Activated T-helper 2 cell treated with anti-CD3 and anti-CD28 coated beads, Interferon-gamma antibody, Interleukin-2, Interleukin-4, amounts not matched to agents 10 μg/mL and 5 μg/mL and 100 μg/mL, durations not matched to agents 14 hours and 24 hours and 36 hours (primary cell): ENCODE measurements at places on chromosomes 11 and 22. TPM values are rescaled to one million over a fixed set of nuclear protein-coding genes. Genes with fewer than 3 reads are reported as not detected.
A peak's percentile ranks its signal among the peaks of the same experiment; 100 is the strongest.

SFI1 gene
- total RNA-seq: 409 and 435 TPM in 2 replicates

CRKL gene
- 79.2 and 80.1 TPM in 2 replicates for total RNA-seq

ZFTA gene
- 7.0 and 8.9 TPM in 2 replicates for total RNA-seq

GP1BB gene
- not detected in 2 replicates for total RNA-seq

ELP4 gene
- total RNA-seq: 18.6 and 19.1 TPM in 2 replicates

DNA sequence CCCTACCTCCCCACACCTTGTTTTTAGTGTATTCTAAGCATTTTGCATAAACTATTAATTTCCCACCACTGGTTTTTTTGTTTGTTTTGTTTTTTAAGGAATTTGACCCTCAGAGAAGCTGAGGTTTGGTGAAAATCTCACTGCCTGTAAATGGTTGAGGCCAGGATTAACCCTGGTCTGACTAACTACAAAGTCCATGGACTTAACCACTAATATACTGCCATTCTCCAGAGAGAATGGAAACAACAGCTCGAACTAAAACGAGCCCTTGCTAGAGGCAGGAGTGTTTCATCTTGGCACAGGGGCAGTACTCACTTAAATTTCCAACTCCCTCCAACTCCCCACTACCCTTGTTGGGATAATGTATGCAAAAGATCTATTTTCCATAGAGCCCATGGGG, 3.0 kb downstream of the CTNND1 start:
- no peak overlapping the region for H3K27ac ChIP-seq
- no peak for DNase-seq
- no peaks in the 10 kb centered on the region for H3K27me3 ChIP-seq
- no peaks in the 10 kb centered on the region for H3K36me3 ChIP-seq
- H3K4me3 ChIP-seq: no peak overlapping the region
- peaks cover 11% of the 10 kb centered on the region for H3K4me1 ChIP-seq

DNA sequence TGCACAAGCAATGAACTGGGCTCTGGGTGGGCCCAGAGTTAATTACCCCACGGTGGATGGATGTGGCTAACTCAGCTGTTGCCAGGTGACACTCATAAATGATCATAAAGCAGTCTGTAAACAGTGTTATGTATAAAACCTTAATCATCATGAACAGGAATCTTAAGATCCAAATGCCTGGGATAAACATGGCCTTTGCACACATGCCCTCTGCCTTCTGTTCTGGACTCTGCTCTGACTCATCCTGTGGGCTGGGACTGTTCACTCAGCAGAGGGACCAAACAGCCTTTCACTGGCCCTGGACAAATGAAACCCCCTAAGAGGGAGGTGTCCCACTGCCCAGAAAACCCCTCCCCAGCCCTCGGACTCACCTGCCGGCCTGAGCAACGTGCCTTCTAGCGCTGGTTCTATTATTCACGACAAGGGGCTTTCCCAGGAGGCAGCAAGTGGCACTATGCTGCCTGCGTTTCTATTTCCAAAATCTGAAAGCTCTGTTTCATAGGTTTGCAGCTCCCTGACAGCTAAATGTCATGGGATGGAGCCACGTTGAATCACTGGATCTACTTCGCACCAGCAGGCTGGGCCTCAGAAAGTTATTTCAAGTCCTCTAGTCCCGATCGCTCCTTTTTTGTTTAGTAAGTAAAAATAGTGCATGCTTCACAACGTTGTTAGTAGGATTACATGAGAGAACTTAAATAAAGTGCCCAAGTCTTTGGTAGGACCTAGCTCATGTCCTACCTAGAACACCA, 53.0 kb downstream of the LARGE1 start:
- H3K4me1 ChIP-seq: no peaks in the 10 kb centered on the region
- no peak overlapping the region for H3K27ac ChIP-seq

DNA sequence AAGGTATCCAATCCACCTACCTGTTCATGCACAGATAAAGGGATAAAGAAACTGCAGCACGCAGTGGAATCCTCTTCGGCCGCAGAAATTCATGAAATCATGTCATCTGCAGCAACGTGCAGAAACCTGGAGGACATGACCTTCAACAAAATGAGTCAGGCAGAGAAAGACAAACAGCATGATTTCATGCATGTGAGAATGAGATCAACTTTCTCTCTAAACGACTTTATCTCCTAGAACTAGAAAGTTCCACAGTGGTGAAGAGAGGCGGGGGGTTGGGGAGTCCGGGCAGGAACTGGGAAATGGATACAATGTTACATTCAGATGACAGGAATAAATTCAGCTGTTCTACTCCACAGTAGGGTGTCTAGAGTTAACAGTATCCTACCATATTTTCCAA, 9.9 kb downstream of the RGL4 start:
- H3K4me1 ChIP-seq: peaks cover 63% of the 10 kb centered on the region
- no peaks in the 10 kb centered on the region for H3K27me3 ChIP-seq
- DNase-seq: no peak
- H3K4me3 ChIP-seq: no peak overlapping the region

DNA sequence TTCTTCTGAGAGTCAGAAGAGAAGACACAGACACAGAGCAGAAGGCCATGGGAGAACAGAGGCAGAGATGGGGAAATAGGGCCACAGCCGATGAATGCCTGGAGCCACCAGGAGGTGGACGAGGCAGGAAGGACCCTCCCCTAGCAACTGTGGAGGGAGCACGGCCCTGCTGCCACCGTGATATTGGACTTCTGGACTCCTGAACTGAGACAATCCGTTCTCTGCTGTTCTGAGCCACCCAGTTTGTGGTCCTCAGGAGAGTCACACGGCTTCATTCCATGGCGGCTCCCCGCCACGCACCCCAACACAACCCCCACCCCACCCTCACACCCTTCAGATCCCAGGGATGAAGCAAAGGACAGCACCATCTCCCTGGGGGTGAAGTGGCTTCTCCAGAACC, 338.1 kb downstream of the CTTN start:
- no peak overlapping the region for H3K27ac ChIP-seq
- no peaks in the 10 kb centered on the region for H3K27me3 ChIP-seq
- no peak overlapping the region for H3K4me3 ChIP-seq
- no peaks in the 10 kb centered on the region for H3K36me3 ChIP-seq
- no peak for DNase-seq

GRCh38 chr11:19873730-19874129, 161.1 kb downstream of the NAV2 start:
- no peak overlapping the region for H3K27ac ChIP-seq
- H3K27me3 ChIP-seq: no peaks in the 10 kb centered on the region
- no peak for DNase-seq
- H3K4me3 ChIP-seq: no peak overlapping the region
- no peaks in the 10 kb centered on the region for H3K4me1 ChIP-seq

DNA sequence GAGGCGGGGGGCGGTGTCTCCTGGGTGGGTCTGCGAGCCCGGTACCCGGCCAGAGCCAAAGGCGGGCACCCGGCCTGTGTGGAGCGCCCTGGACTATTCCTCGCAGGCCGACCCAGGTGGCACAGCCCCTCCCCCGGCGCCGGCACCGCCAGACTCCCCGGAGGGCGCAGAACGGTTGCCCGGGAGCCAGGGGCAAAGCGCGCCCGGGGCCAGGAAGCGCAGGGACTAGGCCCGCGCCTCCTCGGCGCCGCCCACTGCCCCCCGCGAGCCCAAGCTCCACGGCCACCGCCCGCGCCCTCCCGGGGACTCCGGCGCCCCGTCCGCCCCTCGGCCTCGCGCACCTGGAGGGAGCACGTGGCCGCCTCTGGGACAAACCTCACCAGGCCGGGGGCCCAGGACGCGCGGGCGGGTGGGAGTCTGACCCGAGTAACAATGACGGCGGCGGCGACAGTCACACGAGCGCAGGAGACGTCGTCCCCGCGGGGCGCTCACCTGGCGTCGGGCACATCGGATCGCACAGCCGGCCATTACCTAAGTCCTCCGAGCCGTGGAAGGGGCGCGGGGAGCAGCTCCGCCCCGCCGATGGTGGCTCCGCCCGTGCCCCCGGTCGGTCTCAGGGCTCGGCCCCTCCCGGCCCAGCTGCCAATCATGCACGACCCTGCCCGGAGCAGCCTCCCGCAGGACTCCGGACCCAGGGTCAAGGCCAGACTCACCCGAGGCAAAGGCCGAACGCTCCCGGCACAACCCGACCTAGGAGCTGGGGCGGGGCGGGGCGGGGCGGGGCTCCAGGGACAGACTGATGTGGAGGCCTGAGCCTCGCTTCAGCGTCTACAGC, 7.4 kb downstream of the PLXNB2 start:
- H3K4me1 ChIP-seq: no peaks in the 10 kb centered on the region
- H3K27ac ChIP-seq: no peak overlapping the region
- no peak overlapping the region for H3K4me3 ChIP-seq
- no peak for DNase-seq
- H3K27me3 ChIP-seq: peaks cover 4% of the 10 kb centered on the region
- H3K36me3 ChIP-seq: no peaks in the 10 kb centered on the region

DNA sequence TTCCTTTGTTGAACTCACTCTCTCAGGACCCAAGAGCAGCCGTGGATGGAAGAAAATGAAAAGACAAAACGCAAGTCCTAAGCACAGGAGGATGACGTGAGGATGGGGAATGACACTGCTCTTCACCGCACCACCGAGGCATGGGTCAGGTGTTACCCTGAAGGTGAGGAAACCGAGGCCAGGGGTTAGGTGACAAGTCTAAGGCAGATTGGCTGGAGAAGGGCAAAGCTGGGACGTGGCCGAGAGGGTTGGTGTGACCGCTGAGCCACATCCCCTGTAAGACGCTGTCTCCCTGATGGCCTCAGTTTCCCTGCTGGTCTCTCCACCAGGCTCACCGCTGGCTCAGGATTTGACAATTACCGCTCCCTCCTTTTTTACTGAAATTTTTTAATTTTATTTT, 284.4 kb downstream of the CTTN start:
- peaks cover 4% of the 10 kb centered on the region for H3K4me1 ChIP-seq
- no peak overlapping the region for H3K27ac ChIP-seq
- no peak for DNase-seq
- no peaks in the 10 kb centered on the region for H3K36me3 ChIP-seq
- no peak overlapping the region for H3K4me3 ChIP-seq
- H3K27me3 ChIP-seq: no peaks in the 10 kb centered on the region

DNA sequence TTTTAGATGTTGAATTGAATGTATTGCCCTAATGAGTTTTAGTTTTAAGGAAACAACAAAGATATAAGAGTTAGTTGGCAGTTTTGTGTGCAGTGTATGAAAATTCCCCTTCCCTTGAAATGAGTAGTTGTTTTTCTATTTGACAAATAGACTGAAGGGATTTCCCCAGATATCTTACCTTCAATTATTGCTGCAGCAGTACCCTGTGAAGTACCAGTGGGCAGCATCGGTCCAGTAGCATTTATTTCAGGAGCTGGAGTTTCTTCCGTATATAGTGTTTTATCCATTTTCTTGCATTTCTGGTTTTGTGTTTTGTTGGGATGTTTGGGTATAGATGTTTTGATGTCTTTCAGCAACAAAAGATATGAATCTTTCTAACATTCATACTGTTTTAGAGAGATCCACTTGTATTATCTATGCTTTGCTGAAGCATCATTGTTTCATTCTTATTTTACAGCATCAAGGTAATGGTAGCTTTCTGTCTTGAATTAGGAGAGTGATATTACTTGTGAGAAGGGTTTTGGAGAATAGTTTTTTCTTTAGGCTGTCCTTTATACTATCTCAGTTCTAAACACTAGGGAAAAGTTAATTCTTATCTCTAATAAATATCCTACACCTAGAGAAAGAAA, 7.4 kb downstream of the KMT2A start:
- H3K4me1 ChIP-seq: peaks cover 84% of the 10 kb centered on the region
- no peak overlapping the region for H3K4me3 ChIP-seq
- peaks cover 64% of the 10 kb centered on the region for H3K36me3 ChIP-seq
- peak overlapping the region; percentile 40 for H3K27ac ChIP-seq
- DNase-seq: no peak

DNA sequence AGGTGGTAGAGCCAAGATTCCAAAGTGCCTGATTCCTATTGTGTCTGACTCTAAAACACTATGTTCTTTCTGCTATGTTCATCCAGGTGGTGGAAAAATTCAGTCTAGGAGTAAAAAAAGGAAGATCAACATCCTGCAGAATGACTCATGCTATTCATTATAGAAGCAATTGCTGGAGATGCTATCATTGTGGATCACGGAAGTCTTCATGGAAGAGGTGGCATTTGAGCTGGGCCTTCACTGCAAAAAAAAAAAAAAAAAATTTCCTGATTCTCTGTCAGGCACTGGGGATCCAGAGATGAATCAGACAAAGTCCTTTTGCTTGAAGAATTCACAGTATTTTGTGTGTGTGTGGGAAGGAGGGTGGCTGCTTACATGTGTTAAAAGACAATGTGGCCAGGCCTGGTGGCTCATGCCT, 1.4 kb upstream of the UVRAG start:
- DNase-seq: no peak
- H3K36me3 ChIP-seq: no peaks in the 10 kb centered on the region
- peak overlapping the region; percentile 34 for H3K27ac ChIP-seq
- peaks cover 2% of the 10 kb centered on the region for H3K27me3 ChIP-seq
- H3K4me1 ChIP-seq: peaks cover 13% of the 10 kb centered on the region

GRCh38 chr11:16047073-16047472, 309.3 kb downstream of the SOX6 start:
- H3K4me1 ChIP-seq: no peaks in the 10 kb centered on the region
- H3K4me3 ChIP-seq: no peak overlapping the region
- no peak for DNase-seq
- no peaks in the 10 kb centered on the region for H3K36me3 ChIP-seq

DNA sequence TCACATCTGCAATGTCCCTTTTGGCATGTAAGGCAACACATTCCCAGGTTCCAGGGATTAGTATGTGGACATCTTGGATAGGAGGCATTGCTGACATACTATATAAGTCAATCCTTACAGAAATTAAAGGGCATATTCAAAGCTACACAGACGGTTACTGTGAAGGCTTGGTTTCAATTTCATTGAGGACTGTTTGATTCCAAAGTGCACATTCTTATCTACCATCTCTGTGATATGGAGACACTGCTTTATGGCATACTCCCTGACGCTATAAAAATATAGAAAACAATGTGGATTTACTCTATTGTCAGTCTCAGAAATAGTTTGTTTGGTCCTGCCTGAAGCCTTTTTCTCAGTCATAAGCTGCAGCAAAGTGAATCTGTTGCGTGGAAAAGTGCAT, 1486.7 kb downstream of the FAM181B start:
- DNase-seq: no peak
- no peaks in the 10 kb centered on the region for H3K36me3 ChIP-seq
- H3K27me3 ChIP-seq: no peaks in the 10 kb centered on the region

DNA sequence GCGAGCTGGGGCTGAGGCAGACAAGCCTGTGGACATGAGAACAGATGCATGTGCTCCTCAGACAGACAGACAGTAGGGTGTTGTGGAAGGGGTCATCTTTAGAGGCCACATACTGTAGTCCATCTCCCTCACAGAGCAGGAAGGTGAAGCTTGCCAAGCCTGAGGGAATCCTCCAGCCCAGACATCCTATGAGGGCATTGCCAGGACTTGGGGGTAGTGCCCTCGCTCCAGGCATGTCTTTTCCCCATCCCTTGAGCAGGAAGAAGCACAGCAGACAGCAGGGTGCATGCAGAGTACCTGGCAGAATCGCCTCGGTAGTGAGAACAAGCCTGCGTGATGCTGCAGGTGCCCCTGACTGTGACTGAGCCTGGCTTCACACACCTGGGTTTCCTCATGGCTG, 66.5 kb upstream of the CLDN5 start:
- H3K4me1 ChIP-seq: peaks cover 1% of the 10 kb centered on the region
- DNase-seq: no peak
- H3K4me3 ChIP-seq: no peak overlapping the region
- no peaks in the 10 kb centered on the region for H3K36me3 ChIP-seq
- H3K27ac ChIP-seq: no peak overlapping the region
- peaks cover 6% of the 10 kb centered on the region for H3K27me3 ChIP-seq

GRCh38 chr11:107956543-107956942, 28.3 kb downstream of the RAB39A start:
- peaks cover 7% of the 10 kb centered on the region for H3K27me3 ChIP-seq
- no peak for DNase-seq
- H3K4me3 ChIP-seq: no peak overlapping the region
- H3K36me3 ChIP-seq: no peaks in the 10 kb centered on the region
- H3K4me1 ChIP-seq: no peaks in the 10 kb centered on the region
- H3K27ac ChIP-seq: no peak overlapping the region
